Transverse colon (tissue), 4 donors: ENCODE measurements at places on chromosomes 7 and 10.

DNA sequence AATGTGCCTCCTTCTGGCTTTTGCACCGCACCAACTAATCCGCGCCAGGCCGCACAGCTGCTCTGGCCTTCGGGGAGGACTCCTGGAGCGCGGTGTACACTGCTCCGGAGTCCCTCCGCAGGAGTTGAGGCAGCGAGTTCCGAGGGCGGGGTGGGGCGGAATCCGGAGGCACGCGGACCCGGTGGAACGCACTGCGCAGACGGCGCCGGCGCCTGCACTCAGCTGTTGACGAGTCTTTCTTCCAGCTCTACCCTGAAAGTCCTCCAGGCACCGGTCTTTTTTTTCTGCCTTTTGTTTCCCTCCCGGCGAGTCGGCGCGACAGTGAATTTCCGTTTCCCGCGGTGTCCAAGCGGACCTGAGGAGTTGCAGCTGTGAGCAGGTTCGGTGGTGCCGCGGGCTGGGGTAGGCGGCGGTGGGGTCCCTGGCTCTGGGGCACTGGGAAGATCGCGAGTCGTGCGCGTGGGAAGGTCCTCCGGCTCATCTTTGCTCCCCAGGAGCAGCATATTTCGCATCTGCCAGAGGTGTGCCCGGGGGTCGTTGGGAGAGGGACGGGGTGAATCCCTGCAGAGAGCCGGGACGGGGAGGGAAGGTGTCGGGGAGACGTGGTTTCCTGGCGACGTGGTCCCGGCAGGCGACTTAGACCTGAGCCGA lies 44.1 kb downstream of the SFTPD start:
- peak; percentile 62 for DNase-seq

GRCh38 chr10:122197611-122198222 lies 73.4 kb upstream of the BTBD16 start:
- no peak for DNase-seq

DNA sequence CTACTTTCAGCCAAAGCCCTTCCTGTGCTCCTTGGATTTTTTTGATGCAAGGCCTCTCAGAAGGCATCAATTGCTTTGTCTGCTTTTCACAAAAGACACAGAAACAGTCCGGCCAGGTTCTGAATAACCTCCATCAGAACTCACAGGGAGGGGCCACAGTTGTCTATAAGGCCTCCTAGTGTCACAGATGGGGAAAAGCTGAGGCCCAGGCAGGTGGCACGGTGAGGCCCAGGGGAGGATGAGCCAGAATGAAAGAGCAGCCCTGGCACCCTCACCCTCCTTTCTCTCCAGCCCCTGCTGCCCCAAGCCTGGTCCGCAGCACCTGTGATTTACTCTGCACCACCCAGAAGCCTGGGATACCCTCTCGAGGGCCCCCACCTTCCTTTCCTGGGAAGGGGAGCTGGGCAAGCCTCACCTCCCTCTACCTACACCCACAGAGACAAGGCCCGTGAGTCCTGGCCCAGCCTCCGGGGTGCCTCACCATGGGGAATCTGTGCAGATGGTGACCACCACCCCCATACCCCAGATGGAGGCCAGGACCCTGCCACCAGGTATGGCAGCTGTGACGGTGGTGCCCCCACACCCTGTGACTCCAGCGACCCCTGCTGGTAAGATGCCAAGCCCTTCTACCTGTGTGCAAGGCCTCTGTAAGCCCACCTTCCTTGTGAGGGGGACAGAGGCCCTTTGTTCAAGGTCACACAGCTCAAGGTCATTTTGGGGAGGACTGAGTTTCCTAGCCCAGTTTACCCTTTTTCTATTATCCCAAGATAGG lies 26.2 kb upstream of the ZNF467 start:
- DNase-seq, result peak; percentile 54

GRCh38 chr7:66682350-66683093 lies 53.8 kb downstream of the KCTD7 start:
- no peak for DNase-seq

- DNase-seq, result no peak
Observed at GRCh38 chr7:452226-452751, 67.4 kb downstream of the PDGFA start.

GRCh38 chr7:28564755-28565374 lies 152.5 kb downstream of the CREB5 start:
- no peak for DNase-seq

GRCh38 chr10:89600041-89600440 lies 45.0 kb downstream of the PANK1 start:
- DNase-seq, result no peak

- no peak for DNase-seq
Observed at GRCh38 chr10:88150339-88150738, 286.9 kb downstream of the PTEN start.

DNA sequence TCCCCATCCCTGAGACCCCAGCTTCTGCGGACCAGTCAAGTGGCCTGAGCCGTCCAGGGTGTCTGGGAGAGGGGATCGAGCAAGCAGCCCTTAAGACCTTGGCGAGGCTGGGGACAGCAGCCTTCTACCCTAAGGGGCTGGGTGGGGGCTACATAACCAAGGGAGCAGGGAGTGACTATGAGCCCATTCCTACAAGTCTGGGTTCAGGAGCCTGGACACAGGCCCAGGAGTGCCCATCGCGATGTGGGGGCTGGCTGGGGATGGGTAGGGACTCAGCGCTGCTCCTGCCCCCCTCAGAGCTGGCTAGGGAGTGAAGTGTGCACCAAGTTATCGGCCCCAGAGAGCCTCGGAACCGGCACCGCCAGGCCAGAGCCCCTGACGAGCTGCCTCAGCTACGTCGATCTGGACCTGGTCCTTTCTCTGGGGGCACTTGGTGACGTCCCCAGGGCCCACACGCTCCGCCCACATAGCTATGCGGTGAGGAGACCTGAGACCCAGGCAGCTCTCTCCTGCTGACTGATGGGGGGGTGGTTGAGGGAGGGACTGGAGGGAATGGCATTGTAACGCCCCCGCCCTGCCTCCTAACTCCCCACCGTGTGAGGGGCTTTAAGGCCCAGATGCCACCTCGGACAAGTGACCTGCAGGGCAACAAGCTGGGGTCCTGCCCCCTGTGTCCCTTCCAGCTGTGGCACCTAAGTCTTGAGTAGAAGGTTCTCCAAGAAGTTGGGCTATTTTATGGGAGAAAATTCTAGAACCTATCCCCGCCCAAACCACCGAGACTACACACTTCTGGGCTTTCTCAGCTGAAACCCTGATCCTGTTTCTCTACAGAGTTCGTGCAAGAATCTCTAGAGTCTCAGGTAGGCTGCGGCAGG lies 2.5 kb downstream of the SAP25 start:
- no peak for DNase-seq
